ENCODE measurements at places on chromosomes 7 and 10.

DNA sequence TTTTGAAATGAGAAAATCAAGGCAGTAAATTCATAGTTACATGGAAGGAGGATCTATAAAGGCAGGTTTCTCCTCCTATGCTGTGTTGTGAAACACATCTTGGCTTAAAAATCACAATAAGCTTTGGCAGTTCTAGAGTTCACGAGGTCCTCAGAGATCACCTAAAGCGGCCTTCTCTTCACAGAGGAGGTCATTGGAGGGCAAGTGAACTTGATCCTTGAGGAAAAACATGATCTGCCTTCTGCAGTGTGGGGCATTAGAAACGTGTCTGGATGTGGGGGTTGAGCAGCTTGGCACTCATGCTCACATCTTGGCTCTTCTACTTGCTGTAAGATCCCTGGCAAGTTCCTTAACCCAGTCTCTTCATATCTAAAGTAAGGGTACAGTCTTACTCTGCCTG, 96.1 kb upstream of the BMPER start:
- no peak for DNase-seq

GRCh38 chr7:114086914-114087652, 168.3 kb upstream of the PPP1R3A start:
- no peak for DNase-seq

GRCh38 chr7:38973760-38974159, 3.9 kb upstream of the POU6F2 start:
- DNase-seq = no peak

DNA sequence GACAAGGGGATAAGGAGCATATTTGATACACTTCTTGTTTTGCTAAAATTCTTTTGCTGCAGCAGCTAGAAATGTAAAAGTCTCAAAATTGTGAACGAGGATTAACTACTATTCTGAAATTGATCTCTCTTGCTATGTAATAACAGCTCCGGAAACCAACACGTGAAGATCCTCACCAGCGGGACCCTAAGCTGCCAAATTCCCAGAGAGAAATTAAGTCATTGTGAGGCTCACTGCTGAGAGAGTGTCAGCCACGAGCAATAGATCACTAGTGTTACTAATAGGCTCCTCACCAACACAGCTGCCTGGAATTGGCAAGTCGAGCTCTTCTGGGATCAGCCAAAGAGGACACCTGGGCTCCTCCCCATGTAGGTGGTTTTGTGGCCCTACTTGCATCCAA, 5.6 kb upstream of the VWA2 start:
- no peak for DNase-seq

GRCh38 chr10:15859509-15859905, 800 bp downstream of the MINDY3 start:
- DNase-seq = no peak

GRCh38 chr10:75788394-75789205, 357.2 kb downstream of the LRMDA start:
- DNase-seq = no peak

- no peak for DNase-seq
These were observed 10.1 kb downstream of the PURB start for GRCh38 chr7:44875241-44875640.

DNA sequence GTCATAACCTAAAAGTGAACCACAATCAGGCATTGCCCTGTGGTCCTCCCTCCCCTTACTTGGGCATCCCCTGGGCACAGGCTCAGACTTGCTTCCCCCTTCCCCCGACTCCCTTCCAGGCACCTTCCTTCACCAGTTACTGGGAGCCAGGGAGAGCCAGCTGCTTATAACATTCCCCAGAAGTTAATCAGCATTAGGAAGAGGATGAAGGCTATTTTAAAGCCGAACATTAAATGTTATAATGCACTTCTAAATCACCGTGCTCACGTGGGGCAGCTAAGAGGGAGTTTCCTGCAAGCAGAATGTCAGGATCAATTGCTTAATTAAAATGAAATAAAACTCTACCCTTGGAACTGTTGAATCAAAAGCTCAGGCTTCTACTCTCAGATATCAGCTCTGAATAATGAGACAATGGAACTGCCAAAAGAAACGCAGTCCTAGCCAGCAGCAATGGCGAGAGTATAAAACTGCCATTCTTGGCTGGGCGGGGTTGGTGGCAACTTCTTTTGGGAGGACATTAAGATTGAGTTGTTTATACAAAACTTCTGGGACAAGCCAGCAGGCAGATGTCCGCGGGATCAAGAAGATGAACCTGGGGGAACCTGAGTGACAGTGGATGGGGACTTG, 169.5 kb downstream of the FANK1 start:
- DNase-seq = no peak

DNA sequence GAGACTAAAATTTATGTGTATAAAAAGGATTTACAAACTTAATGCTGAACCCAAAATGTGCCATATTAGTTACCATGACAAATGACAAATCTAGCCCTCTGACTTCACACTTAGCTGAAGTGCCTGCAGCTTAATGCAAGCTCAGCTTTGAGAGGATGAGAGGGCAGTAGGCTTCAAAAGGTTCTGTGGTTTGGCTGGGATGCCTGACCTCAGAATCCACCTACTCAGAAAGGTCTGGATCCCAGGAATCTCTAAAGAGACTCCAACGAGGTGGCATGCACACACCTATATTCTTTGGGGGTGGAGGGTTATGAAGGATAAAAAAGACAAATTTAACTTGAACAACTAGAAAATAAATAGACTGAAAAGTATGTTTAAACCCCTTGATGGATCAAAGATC, 213.4 kb downstream of the TAX1BP1 start:
- DNase-seq = no peak

GRCh38 chr7:128459394-128459878, 3.8 kb downstream of the HILPDA start:
- peak; percentile 88 for DNase-seq

GRCh38 chr10:14820010-14820774, 17.6 kb downstream of the CDNF start:
- DNase-seq = no peak

- no peak for DNase-seq
These were observed 124.8 kb upstream of the PDLIM1 start for GRCh38 chr10:95415621-95416031.

DNA sequence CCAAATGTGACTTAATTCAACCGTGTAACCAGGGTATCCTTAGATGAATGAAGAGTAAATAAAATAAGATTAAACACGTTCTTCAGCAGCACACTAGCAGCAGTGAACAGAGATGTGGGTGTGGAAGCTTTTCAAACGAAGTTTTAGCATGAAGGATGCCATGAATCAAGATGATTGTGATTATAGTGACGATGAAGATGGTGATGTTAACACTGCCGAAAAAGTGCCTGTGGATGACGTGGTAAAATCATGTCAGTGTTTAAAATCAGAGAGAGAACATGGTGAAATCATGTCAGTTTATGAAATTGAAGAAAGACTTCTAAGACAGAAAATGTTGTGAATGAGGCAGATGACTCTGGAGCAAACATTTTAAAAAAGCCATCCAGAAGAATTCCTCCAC, 19.2 kb downstream of the LCOR start:
- no peak for DNase-seq

GRCh38 chr7:48875045-48875916, 49.1 kb upstream of the CDC14C start:
- DNase-seq = no peak

GRCh38 chr10:69064762-69065328, 23.1 kb upstream of the SRGN start:
- DNase-seq = no peak

DNA sequence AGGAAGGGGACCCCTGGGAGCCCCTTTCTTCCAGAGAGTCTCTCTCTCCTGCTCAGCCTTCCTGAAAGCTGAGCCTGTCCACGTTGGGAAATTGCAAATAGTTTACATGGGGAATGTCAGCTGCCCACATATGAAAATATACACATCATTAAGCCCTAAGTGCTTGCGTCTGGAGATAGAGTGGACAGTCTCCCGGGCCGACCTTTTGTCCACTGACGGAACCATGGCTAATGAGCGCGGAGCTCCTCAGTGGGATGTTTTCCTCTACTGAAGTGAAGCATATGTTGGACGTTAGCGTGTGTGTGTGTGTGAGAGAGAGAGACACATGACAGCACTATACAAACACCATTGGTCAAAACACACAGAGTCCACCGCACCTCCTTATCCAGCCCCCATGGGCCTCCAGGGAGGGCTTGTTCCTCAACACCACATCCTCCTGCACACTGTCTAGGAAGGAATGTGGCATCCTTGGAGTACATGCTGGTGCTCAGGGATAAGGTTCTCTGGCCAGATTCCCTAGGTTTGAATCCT, 128.4 kb downstream of the RGS10 start:
- DNase-seq = peak; percentile 32

DNA sequence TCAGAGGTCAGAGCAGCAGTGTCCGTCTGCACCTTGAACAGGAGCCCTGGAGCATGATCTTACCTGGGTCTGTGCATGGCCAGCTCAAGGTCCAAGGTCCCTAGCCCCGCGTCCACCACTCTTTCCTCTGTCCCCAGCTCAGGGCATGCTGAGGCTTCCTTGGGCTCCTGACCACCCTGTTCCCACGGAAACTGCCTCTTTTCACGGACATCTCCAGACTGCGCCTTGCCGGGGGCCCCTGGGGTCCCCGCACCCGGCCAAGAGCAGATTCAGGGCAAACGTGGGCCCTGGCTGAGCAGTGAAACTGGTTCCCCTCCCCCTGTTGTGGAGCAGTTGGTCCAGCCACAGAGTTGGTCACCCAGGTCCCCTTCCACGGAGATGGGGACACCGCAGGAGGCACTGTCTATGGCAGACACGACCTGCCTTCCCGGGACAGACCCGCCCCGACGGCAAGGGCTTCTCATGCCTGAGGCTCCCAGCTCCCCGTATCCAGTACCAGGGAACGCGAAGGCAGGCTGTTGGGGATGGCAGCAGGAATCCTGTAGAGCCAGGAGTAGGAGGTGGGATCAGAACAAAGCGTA, 217.4 kb upstream of the PPP2R2D start:
- DNase-seq = no peak

DNA sequence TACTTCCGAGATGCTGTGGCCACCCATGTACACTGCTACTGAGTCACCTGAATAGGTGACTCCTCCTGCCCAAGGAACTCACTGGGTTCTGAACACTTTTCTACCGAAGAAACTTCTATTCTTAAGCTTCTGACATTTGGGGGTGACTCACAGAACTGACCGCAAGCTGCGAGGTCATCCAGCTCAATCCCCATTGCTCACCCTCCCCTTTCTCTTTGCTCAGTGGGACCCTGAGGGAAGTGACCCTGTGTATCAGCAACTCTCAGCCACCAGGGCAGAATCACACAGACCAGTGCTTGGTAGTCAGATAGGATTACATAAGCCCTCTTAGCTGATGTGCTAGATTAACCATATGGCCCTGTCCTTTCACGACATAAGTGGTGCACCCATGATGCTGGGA, 46.3 kb downstream of the INSYN2A start:
- no peak for DNase-seq

DNA sequence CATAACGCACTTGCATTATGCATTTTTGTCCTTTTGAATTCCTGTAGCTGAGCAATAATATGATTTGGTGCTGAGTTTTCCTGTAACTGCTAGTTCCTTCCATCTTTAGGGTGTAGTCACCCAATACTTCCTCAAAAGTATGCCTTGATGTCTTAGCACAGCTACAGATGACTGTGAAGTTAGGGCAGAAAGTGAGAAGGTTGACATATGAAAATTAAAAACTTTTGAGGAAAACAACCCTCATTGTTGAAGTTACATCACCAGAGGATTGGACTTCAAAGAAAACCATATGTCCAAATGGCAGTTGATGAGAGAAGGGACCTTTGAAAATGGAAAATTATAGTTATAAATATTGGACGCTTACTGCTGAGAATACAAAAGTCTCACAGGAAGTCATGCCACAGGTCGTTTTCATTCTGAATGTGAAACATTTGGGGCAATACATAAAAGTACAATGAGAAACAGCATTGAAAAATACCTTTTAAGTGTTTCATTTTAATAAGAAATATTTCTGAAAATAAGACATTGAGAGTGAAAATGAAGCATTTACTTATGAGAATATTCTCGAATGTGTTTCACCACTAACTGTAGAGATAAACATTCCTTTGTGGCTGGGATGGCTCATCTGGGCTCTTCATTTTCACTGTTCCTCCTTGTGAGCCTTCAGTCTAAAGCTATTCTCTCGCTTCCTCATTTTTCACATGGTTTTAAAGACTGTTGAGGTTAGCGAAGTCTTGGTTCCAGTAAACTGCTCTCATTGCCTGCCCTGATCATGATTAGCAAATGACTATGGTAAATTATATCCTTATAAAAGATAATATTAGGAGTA, 61.4 kb upstream of the NME8 start:
- peak; percentile 18 for DNase-seq

GRCh38 chr7:70566671-70567070, 565.3 kb upstream of the GALNT17 start:
- DNase-seq = no peak

GRCh38 chr7:49187543-49188268, 263.4 kb downstream of the CDC14C start:
- DNase-seq = no peak

GRCh38 chr7:106752367-106752766, 91.4 kb upstream of the CCDC71L start:
- no peak for DNase-seq

DNA sequence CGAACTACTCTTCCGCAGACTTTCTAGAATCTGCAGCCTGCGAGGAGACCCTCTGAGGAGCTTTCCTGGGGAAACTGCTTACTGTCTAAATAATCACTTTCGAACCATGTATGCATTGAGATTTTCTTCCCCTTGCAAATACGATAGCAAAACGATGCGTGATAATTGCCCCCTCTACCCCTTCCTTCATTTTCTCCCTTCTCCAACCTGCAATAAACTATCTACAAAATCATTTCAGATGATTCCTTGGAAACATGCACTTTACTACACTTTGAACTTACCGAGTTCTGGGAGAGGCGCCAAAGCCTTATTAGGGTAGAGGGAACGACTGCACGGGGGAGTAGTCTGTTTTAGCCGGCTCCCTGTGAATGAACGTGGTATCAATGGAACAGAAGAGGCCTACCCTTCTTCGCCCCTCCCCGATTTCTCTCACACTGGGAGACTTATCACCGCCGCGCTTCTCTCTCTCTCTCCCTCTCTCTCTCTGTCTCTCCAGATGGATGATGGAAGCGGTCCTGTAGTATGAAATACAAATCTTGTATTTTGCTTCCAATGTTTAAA, at the start of gene FGFBP3:
Gene FGFBP3, minus strand, starts transcription at position 370 of the 561 bp plus-strand sequence. CDS start 517 bp downstream, outside the sequence.
- peak; percentile 80 for DNase-seq
